ENCODE measurements at places on chromosomes 6 and 20. TPM values are rescaled to one million over a fixed set of nuclear protein-coding genes. Genes with fewer than 3 reads are reported as not detected.

The HLA-E gene
- 72.1 TPM for total RNA-seq

The CALHM5 gene
- total RNA-seq = 0.10 TPM

The SNPH gene
- total RNA-seq = 3.7 TPM

The KCNQ2 gene
- 0.49 TPM for total RNA-seq

The GUCA1A gene
- not detected for total RNA-seq

The MTO1 gene
- total RNA-seq = 10.9 TPM

The HNF4A gene
- total RNA-seq = 14.5 TPM

The RIPOR2 gene
- total RNA-seq = not detected

The GTF3C6 gene
- total RNA-seq = 83.2 TPM

The GJA10 gene
- not detected for total RNA-seq

The ROS1 gene
- 0.29 TPM for total RNA-seq

The PRL gene
- total RNA-seq = not detected

The NKAPL gene
- total RNA-seq = not detected
